HuH-7 (cell line): ENCODE measurements at places on chromosomes 7 and 10.
A peak's percentile ranks its signal among the peaks of the same experiment; 100 is the strongest.

DNA sequence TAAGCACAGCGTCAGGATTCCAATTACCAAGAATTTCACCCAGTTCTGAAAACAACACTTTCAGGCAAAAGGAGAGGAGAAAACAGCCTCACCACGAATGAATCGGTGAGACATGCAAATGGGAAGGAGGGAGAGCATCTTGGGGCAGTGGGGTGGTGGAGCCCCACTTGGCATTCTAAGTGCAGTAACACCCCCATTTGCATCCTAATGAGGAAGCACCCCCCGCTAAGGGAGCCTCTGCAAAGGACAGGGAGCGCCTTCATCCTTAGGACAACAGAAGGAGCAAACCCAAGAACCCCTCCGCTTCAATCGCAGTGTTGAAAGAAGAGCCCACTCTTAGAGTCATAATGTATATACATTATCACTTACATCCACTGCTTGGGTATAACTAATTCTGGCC lies 46.8 kb downstream of the NRAP start:
- no peak for DNase-seq

GRCh38 chr10:120825878-120826769 lies 25.0 kb upstream of the WDR11 start:
- no peak for DNase-seq

- DNase-seq, result peak; percentile 39
Measured at GRCh38 chr7:149071641-149072437, 18.7 kb downstream of the ZNF786 start.

DNA sequence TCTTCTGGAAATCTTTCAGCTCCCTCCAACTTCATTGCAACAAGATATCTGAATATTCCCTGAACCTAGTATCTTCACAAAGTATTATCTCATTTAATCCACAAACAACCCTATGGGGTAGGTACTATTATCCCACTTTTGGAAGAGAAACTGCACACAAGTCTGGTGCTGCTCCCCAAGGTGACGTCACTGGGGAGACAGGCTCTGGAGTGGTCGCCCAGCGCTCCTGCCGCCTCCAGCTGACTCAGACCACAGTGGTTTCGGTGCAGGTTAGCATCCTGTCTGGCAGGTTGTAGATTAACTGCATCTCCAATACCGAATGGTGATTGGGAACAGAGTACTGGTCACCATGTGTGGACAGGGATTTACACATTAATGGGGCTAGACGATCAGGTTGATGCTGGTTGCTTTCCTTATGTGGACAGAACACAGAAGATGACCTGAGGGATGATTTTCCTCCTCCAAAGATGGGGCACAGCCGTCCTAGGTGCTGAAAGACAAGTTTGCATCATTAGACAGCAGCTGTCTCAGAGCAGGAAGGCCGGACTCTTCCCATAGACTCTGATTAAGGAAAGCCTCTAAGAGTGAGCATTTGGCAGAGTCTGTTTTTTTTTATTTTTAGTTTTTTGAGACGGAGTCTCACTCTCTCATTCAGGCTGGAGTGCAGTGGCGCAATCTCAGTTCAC lies 128.6 kb downstream of the TRRAP start:
- DNase-seq, result no peak

GRCh38 chr7:156474241-156474743 lies 166.3 kb upstream of the RNF32 start:
- DNase-seq, result no peak

- no peak for DNase-seq
Measured at GRCh38 chr10:7373039-7373438, 37.8 kb downstream of the SFMBT2 start.

- no peak for DNase-seq
Measured at GRCh38 chr7:6532516-6532915, 18.7 kb downstream of the GRID2IP start.

- no peak for DNase-seq
Measured at GRCh38 chr10:42615419-42615818, 23.0 kb downstream of the ZNF33B start.

GRCh38 chr7:103936558-103936957 lies 52.9 kb downstream of the RELN start:
- no peak for DNase-seq

DNA sequence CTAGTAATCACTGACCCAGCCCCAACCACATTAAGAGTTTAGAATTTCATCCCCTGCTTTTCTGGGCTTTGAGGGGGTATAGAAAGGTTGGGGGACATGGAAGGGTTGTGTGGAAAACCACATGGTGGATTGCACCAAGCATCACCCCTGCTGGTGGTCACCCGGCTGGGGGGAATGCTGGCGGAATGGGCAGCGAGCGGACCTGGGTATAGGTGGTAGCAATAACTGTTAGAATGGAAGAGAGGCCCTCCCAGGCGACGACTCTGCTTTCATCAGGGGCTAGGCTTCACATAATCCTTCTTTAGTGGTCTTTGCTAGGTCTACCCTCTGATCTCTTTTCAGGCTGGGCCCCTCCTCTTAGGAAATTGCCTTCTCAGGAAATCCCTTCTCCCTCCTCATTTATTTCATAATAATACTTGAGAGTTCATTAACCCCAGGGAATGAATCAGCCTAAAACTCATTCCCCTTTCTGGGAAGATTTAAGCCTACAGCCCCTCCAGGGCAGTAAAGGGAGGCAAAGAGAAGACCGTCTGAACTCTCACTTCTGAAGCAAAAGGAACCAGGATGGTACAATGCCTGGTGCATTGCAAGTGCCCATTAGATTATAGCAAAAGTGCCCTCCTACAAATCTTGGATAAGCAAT lies 90.7 kb upstream of the LEP start:
- DNase-seq, result no peak

DNA sequence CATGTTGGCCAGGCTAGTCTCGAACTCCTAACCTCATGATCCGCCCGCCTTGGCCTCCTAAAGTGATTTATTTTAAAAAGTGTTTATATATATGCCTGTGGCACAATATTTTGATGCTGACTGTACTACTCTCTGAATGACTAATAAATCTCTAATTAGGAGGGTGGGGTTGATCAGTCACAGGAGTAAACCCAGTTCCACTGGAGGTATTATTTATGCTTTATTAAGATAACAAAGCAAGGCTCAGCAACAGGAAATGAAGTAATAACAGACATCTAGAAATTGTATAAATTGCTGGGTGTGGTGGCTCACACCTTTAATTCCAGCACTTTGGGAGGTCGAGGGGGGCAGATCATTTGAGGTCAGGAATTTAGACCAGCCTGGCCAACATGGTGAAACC lies 26.0 kb upstream of the MCU start:
- DNase-seq, result no peak

- no peak for DNase-seq
Measured at GRCh38 chr7:103538964-103539709, 93.1 kb upstream of the SLC26A5 start.

DNA sequence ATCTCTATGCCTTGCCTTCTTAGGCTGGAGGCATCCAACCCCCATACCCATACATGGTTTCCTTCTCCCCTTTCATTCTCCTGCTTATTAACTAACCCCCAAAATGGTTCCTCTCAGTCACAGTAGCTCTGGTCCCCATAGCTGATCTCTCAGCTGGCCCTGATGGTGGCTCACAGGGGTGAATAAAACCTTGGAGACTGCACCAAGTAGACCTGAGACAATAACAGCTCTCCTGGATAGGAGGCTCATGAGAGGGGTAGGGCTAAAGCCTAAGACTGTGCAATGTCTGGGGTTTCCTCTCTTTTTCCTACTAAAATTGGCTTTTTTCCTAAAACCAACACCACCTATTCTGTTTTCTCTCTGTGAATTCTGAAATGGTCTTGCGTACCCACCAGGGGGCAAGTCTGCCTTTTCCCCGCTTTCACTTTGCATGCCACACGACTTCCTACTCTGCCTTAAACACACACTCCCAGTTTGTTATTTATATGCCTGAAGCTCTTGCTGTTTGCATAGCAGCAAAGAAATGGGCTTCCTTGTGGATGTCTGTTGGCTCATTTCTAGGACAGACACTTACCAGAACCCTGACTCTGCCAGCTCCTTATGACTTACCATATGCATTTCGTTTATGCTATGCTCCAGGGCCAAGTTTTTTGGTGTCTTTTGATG lies 18.4 kb upstream of the PON1 start:
- DNase-seq, result peak; percentile 10

DNA sequence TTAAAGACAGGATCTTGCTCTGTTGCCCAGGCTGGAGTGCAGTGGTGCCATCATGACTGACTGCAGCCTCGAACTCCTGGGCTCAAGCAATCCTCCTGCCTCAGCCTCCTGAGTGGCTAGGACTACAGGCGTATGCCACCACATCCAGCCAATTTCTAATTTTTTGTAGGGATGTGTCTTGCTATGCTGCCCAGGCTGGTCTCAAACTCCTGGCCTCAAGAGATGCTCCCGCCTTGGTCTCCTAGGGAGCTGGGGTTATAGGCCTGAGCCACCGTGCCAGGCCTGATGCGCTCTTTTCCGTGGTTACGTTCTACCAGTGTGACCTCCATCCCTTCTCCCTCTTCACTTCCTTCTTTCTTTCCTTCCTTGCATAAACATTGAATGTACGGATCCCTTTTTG lies 34.2 kb upstream of the IL15RA start:
- no peak for DNase-seq

DNA sequence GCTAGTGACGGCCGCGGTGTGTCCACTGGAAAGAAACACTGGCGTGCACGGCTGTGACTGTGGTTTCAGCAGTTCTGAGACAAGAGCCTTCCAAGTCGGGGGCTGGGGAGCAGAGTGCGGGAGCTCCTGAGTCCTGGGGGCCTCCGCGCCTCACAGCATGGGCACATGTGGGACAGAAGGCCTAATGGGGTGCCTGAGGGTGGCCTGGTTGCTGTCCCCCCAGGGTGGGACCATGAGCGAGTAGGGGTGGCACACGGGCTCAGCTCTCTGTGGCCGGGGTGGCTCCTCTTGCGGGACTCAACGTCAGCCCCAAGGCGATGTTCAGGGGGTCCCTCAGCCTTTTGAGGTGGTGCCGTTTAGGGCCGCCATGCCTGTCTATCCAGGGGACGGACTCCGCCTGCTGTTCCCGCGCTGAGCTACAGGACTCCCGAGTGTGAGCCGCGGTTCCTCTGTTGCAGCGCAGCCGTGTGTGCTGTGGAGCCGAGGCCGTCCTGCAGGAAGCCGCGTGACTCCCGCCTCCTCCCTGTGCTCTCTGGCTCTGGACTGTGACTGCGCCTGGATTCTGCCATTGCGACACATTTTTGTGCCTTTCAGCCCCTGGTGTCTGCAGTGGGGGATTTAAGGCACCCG lies 23.5 kb upstream of the CHST12 start:
- no peak for DNase-seq

- no peak for DNase-seq
Measured at GRCh38 chr10:95550073-95550672, 11.0 kb downstream of the SORBS1 start.

DNA sequence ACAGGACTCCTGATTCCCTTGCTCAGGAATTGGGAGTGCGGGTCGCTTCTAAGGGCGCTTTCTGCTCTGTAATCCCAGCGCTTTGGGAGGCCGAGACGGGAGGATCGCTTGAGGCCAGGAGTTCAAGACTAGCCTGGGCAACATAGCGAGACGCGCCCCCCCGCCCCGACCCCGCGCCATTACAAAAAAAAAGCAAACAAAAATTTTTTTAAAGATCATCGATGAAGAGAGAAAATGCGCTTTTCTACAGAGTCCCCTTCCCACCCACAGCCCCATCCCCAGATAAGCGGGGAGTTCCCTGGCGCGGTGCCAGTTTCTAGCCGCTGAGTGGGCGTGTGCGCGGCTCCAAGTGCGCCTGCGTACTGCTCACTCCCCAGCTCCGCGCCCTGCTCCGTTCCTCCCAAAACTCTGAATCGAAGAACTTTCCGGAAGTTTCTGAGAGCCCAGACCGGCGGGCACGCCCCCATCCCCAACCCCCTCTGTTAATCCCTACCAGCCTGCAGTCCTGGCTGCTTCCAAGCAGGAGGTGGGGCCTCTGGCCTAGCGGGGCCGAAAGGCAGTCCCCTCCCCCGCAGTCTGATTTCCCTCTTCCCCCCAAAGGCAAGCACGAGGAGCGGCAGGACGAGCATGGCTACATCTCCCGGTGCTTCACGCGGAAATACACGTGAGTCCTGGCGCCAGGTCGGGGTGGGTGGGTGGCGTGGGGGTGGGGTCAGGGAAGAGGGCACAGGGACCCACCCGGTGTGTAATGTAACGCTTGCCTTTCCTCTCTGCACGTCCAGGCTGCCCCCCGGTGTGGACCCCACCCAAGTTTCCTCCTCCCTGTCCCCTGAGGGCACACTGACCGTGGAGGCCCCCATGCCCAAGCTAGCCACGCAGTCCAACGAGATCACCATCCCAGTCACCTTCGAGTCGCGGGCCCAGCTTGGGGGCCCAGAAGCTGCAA lies 1.0 kb downstream of the HSPB1 start:
- peak; percentile 81 for DNase-seq

DNA sequence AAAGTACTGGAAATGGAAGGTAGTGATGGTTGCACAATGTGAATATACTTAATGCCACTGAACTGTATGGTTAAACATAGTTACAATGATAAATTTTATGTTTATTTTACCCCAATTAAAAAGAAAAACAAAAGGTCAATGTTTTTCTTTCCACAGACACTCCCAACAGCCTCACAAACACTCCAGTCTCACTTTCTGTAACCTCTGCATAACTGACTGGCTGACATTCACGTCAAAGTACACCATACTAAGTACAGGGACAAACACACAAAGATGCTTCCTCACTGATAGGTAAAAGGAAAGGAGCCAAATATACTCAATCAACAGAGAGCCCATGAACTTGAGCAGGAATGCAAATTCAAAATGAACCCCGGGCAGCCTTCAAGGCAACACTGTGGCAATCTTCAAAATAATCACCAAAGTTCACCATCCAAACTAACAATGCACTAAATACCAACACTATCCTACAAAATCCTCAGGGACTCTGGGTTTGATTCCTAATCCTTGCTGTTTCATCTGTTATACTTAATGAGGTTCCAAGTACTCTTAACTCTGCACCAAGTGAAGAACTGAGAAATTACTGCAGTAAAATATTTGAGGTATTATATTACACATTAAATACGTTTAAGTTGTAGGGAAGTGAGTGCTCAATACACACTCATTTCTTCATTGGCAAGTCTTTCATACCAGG lies 90.8 kb downstream of the ARMH3 start:
- DNase-seq, result no peak

- DNase-seq, result no peak
Measured at GRCh38 chr10:9294865-9295264, 1240.4 kb downstream of the GATA3 start.

DNA sequence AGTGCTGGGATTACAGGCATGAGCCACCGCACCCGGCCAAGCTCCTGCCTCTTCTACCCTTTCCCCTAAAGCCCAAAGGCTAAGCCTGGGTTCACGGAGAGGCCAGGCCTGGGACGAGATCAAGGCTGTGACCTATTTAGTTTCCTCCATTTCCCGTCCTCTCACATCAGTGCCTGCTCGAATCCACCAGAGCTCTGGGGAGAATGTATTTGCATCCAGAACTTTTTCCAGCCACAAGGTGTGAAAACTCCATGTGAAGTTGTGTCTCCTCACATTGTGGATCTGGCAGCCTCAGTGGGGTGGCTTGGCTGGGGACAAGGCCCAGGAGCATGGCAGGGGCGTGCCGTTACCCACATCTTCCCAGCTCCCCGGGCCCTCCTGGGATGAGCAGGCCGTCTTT lies 38.0 kb downstream of the SMKR1 start:
- no peak for DNase-seq

- DNase-seq, result no peak
Measured at GRCh38 chr10:95324436-95325268, 33.8 kb upstream of the PDLIM1 start.

- DNase-seq, result no peak
Measured at GRCh38 chr10:28181478-28182096, 121.3 kb downstream of the MPP7 start.
